ENCODE measurements at places on chromosomes 7 and 10.

DNA sequence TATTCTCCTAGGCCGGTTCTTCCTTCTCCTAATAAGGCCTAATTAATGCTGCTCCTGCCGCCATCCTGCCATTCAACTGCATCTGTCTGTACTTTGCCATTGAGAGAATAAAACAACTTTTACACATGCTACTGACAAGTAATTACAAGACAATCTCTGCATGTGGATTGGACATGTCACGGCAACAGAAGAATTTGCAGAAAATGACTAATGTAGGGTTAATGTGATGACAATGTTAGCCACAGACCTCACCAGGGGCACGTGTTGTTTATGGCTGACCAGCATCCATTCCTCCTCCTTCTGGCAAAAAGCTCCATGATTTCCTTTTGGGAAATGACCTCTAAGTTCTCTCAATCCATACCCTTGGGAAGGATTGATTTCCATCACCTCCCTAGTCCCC lies 58.0 kb downstream of the NEBL start:
- no peak for DNase-seq

GRCh38 chr10:132326925-132327324 lies 5.1 kb upstream of the LRRC27 start:
- DNase-seq = no peak

DNA sequence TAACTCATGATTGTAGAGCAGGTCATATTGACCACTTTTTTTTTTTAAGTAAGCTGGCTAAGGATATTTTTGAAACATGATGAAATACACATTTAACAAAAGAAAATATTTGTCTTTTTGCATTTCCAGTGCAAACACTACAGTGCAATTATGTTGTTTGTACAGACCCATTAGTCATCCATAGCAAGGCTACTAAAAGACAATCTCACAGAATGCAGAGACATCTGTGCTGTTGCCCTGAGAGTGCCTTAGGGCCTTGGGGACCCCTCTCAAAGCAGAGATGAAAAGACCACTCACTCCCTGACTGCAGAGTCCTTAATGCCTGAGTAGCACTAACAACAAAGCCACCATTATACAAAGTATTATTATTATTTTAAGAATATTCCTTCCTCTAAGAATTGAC lies 104.5 kb downstream of the NRCAM start:
- no peak for DNase-seq

- DNase-seq = no peak
Observed at GRCh38 chr7:467393-467828, 52.2 kb downstream of the PDGFA start.

GRCh38 chr10:75186310-75186709 lies 24.3 kb upstream of the VDAC2 start:
- DNase-seq = no peak

DNA sequence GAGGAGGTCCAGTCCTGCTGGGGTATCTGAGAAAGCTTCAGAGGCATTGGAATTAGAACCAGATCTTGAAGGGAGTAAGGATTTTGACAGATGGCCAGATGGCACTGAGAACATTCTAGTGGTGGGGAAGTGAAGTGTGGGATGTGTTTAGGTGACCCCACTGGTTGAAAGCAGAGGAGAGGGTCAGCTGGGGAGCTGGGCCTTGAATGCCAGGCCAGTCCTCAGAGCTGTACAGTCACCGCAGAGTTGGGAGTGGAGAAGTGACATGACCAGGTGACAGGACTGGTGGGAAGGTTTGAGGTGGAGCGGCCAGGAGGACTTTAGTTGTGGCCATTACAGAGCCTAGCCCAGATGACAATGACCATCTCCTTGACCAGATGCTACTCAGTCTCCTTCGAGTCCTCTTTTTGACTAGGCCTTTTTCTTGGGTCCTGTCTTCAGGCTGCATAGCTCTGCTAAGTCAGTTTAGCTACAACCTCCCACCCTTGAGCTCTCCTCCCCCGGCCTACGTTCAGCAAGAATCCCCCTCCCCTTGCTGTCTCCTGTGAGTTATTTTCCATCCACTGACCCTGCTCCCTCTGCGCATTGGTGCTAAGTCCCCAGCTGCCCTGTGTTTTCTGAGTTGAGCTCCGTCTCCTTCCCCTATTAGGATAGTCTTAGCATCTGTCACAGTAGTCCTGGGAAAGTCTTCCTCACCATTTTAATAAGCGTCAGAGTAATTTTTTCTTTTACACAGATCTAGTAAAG lies 56.3 kb downstream of the CCNY start:
- no peak for DNase-seq

GRCh38 chr7:94314413-94315410 lies 80.0 kb upstream of the COL1A2 start:
- DNase-seq = no peak

- no peak for DNase-seq
Observed at GRCh38 chr7:30859940-30860496, 51.6 kb upstream of the AQP1 start.

GRCh38 chr7:145269418-145270161 lies 433.7 kb upstream of the TPK1 start:
- no peak for DNase-seq

GRCh38 chr7:155729847-155730246 lies 82.4 kb downstream of the SHH start:
- no peak for DNase-seq

DNA sequence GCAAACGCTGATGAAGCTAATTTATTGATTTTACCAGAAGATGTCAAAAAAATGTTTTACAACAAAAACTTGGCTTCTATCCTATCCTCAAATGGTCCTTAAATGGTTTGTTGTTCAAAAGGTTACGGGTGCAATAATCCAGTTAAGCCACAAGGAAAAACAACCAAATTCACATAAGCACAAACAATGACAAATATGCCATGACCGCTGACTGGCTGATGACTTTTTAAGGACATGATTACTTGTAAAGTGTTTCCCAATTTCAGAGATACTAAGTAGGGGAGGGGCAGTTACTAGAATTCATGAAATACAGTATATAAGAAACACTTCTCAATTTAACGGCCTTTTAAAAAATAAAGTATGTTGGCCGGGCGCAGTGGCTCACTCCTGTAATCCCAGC lies 28.8 kb downstream of the ABI1 start:
- no peak for DNase-seq

GRCh38 chr7:47691988-47692387 lies 110.1 kb upstream of the TNS3 start:
- no peak for DNase-seq

GRCh38 chr7:80699045-80699638 lies 60.7 kb downstream of the CD36 start:
- DNase-seq = no peak

GRCh38 chr7:42972699-42973500 lies 40.7 kb downstream of the MRPL32 start:
- DNase-seq = no peak

- DNase-seq = no peak
Observed at GRCh38 chr10:90276894-90277475, 575.6 kb downstream of the KIF20B start.

- DNase-seq = peak; percentile 25
Observed at GRCh38 chr10:14723052-14723689, 51.5 kb downstream of the FAM107B start.

DNA sequence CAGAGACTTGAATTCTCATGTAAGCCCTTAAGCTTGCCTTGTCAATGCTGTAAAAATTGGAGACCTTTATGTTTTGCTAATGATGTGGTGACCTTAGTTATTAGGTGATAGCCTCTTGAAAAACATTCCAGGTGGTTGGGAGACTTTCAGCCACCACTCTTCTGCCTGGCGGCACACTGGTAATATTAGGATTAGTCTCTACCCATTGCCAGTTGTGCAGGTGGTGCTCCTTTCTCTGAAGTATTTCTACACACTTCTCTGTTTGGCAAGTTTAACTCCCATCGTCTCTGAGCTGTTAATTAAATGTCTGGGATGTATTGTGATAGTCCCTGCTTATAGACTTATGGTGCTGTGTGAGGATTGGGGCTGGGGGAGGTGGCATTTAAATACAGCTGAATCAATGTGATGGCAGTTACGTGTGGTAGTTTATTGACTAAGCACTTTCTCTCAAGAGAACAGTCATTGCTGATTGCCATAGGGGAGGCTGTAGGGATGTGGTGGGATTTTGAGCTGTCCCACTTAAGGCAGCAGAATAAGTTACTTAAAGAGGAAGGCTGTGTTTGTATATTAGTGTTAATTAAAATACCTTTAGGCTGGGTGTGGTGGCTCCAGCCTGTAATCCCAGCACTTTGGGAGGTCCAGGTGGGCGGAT lies 61.7 kb downstream of the DAGLB start:
- no peak for DNase-seq

GRCh38 chr7:8724080-8724718 lies 290.8 kb downstream of the NXPH1 start:
- DNase-seq = no peak

GRCh38 chr7:70594170-70594569 lies 537.8 kb upstream of the GALNT17 start:
- DNase-seq = no peak

GRCh38 chr10:117322260-117322659 lies 53.0 kb downstream of the PDZD8 start:
- no peak for DNase-seq

DNA sequence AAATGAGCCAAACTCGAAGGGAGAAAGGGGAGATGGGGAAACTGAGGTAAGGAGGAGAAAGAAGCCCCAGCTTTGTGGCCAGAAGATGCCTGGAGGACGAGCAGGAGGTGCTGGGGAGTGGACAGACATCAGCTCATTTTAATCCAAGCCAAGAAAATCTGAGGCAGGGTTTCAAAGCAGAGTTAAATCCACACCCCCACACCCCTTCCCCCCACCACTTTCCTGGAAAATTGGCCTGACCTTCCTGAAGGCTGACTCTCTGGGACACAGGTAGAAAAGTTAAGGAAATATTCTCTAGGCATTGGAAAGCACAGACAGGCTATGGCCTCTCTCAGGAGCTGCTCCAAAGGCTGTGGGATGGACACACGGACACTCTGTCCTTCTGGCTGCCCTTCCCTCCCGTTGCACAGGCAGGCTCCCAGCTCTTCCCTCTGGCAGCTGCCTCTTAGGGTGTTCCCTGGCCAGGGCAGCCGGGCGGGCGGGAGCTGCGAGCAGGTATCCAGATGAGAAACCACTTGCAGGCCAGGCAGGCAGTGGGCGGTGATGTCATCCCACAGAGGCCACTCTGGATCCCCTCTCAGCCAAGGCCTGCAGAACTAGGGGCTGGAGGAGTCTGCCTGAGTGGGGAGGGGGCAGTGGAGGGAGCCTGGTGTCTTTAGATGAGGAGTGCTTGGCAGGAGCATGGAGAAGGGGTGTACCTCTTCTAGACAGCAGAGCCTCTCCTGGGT lies 171.8 kb downstream of the NEURL1 start:
- no peak for DNase-seq

GRCh38 chr10:33323721-33324120 lies 10.7 kb downstream of the NRP1 start:
- DNase-seq = no peak

DNA sequence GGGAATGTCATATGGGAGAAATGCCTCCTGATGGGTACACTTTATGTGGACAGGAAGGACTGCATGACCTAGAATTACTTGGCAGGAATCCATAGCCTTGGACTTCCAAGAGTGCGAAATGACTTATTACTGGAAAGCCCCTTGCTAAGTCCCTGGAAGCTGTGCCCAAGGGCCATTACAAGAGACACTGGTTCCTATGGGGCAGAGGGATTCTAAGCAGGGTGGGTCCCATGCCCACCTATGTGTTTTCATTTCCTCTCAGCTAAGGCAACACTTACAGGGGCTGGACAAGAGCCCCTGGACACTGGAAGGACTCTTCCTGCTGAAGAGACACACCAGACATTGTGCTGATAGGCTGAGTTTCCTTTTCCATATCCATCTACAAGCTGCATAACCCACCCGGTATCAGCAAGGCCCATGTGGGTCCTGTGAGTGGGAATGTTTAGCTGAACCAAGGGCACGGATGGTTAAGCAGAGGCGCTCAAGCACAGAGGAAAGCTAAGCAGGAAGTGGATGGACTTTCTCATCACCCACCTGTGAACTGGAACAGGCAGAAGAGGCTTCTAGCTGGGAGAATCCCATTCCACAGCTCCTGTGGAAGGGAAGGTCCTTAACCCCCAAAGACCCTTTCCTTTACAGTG lies 56.2 kb downstream of the XPNPEP1 start:
- DNase-seq = no peak

DNA sequence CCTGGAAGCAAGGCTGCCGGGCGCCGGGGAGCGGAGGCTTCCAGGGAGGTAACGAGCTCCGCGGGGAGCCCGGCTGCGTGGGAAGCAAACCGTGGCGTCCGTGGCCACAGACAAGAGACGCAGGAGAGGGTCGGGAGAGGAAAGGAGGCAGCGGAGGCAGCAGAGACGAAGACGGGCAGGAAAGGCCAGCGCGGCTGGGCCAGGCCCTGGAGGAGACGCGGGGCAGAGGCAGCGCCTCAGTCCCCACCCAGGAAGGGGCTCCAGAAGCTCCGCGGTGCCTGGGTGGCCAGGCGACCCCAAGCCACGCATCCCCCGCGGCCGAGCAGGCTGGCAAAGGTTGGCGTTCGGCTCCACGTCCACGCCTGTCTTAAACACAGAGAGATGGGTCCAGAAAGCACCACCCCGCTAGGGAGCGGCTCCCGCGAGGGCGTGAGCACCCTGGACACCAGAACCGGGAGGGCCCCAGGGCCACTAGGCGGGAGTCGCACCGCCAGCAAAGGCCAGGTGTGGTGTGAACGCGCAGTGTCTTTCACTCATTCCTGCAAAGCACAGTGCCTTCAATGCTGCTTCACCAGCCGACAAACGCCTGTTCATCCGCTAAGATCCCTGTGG lies 97.3 kb downstream of the PTPRN2 start:
- DNase-seq = no peak

DNA sequence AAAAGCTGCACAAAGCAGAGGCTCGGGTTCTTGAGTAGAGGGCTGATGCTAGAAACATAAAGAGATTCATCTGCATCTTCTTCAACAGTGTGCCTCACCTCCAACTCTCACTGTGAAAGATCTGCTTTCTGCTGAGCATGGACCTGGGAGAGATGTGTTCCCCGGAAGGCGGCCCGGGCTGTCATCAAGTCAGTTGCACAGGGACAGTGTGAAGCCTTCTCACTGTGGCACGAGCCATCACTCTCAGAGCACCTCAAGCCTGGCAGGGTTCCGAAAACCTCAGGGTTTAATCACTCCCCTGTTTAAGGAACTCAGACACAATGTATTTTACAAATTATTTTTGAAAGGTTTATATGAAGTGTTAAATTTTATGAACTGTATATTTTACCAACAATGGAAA lies 98.7 kb downstream of the RBM20 start:
- no peak for DNase-seq

- peak; percentile 47 for DNase-seq
Observed at GRCh38 chr10:84138478-84139125, 707 bp upstream of the GHITM start.

DNA sequence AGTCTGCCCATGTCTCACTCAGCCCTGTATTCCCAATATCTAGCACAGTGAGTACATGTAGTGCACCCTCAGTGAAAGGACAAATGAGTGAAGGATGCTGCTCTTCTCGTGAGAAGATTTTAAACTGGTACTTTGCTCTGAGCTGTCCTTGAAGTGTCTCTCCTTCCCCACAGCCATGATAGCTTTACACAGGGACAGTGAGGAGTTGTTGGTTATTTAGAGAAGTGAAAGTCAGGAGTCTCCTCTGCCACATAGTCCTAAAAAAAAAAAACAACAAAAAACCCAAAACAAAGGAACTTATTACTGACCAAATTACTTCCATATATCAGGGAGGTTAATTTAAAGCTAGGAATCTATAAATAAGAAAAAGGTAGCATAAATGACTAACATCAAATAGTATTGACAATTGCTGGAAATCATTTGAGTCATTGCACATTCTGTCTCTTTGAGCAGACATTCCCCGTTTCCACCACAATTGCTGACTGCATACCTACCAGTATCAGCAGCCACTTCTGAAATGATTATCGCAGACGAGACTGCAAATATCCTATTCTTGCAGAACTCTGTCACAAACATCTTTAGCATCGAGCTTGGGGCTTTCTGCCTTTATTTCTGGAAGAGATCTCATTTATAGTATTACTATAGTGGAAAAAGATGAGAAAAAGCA lies 202.1 kb downstream of the PTEN start:
- DNase-seq = no peak
